Muscle of arm (tissue), 14 donors: ENCODE measurements at places on chromosomes 4 and X. TPM values are rescaled to one million over a fixed set of nuclear protein-coding genes. Genes with fewer than 3 reads are reported as not detected.

Gene SATL1
- polyA plus RNA-seq = 0.34 TPM

Gene GAGE13
- not detected for polyA plus RNA-seq

Gene DMRTC1
- 0.71 TPM for polyA plus RNA-seq

Gene ARL9
- 0.50 TPM for polyA plus RNA-seq

Gene DCAF8L1
- not detected for polyA plus RNA-seq

Gene ETDB
- polyA plus RNA-seq = not detected

Gene CFAP99
- polyA plus RNA-seq = not detected

Gene CD99
- 151 TPM for polyA plus RNA-seq

Gene SORBS2
- polyA plus RNA-seq = not detected

Gene PLP1
- 83.4 TPM for polyA plus RNA-seq

Gene NDUFC1
- 61.1 TPM for polyA plus RNA-seq

Gene PTPN13
- 10.1 TPM for polyA plus RNA-seq

Gene USP11
- polyA plus RNA-seq = 86.6 TPM

Gene MAGEA2B
- not detected for polyA plus RNA-seq

Gene VSIG4
- not detected for polyA plus RNA-seq

Gene THAP6
- polyA plus RNA-seq = 23.7 TPM

Gene GLUD2
- polyA plus RNA-seq = 2.5 TPM

Gene SLC9B1
- 2.4 TPM for polyA plus RNA-seq

Gene TNIP3
- polyA plus RNA-seq = not detected

Gene PABPC5
- 6.5 TPM for polyA plus RNA-seq

Gene SPANXB1
- polyA plus RNA-seq = not detected

Gene DCAF12L2
- polyA plus RNA-seq = 13.1 TPM

Gene PIN4
- 30.2 TPM for polyA plus RNA-seq

Gene PCYT1B
- polyA plus RNA-seq = 2.7 TPM

Gene CCDC110
- 2.9 TPM for polyA plus RNA-seq

Gene TMSB15C
- polyA plus RNA-seq = 6.7 TPM

Gene PCDH19
- polyA plus RNA-seq = not detected

Gene LRCH2
- polyA plus RNA-seq = 3.4 TPM

Gene FGD1
- 20.7 TPM for polyA plus RNA-seq

Gene HHIP
- polyA plus RNA-seq = 4.4 TPM

Gene FAM184B
- not detected for polyA plus RNA-seq

Gene ADH1A
- 1.2 TPM for polyA plus RNA-seq

Gene SMIM43
- not detected for polyA plus RNA-seq

Gene GPRASP2
- polyA plus RNA-seq = 16.9 TPM

Gene MAGED4
- 20.4 TPM for polyA plus RNA-seq

Gene ZFP42
- not detected for polyA plus RNA-seq

Gene TEX13C
- polyA plus RNA-seq = not detected

Gene EDA2R
- 7.4 TPM for polyA plus RNA-seq

Gene MTHFD2L
- 14.2 TPM for polyA plus RNA-seq

Gene SHISA3
- polyA plus RNA-seq = 10.5 TPM

Gene TMEM47
- 101 TPM for polyA plus RNA-seq

Gene TMEM156
- 0.11 TPM for polyA plus RNA-seq

Gene ITGB1BP2
- polyA plus RNA-seq = 107 TPM

Gene MAGEA8
- 0.41 TPM for polyA plus RNA-seq

Gene HTR2C
- not detected for polyA plus RNA-seq

Gene GRK4
- 8.2 TPM for polyA plus RNA-seq

Gene PAGE2
- not detected for polyA plus RNA-seq

Gene IKBKG
- polyA plus RNA-seq = 15.7 TPM

Gene PRR32
- polyA plus RNA-seq = 184 TPM

Gene NWD2
- 0.40 TPM for polyA plus RNA-seq

Gene DKK2
- 21.5 TPM for polyA plus RNA-seq

Gene CDK16
- 96.4 TPM for polyA plus RNA-seq

Gene ZNF630
- polyA plus RNA-seq = not detected

Gene ADGRA3
- polyA plus RNA-seq = 57.5 TPM

Gene KDM6A
- polyA plus RNA-seq = not detected

Gene CT45A10
- polyA plus RNA-seq = not detected

Gene FRMD7
- 0.28 TPM for polyA plus RNA-seq

Gene TCEAL7
- polyA plus RNA-seq = 331 TPM
